M059J (cell line): ENCODE measurements at places on chromosomes 6 and 20. TPM values are rescaled to one million over a fixed set of nuclear protein-coding genes. Genes with fewer than 3 reads are reported as not detected.

DNA sequence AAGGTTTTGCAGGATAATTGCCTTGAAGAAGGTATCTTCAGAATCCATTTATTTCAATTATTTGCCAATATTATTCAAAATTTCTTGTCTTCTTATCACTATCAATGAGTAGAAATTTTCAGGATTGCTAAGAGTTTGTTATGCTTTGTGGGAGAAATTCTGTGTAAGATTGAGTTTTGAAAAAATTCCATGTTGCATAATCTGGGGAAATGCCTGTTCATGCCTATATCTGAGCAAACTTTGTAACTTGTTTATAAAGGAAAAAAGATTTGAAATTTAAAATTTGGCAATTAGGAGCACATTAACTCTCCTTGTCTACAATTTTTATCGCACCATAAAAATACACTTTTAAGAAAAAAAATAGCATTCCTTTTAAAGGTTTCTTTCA is 39.8 kb upstream of the EDN1 start:
- DNase-seq, result no peak

- no peak for DNase-seq
Observed at GRCh38 chr6:20415712-20416454, 14.2 kb downstream of the E2F3 start.

KCNK16 gene
- total RNA-seq, result not detected in 2 replicates

GRCh38 chr6:44487002-44487401 is 99.5 kb downstream of the CDC5L start:
- DNase-seq, result peak; percentile 18

GRCh38 chr6:160933256-160933655 is 58.3 kb upstream of the MAP3K4 start:
- no peak for DNase-seq

- no peak for DNase-seq
Observed at GRCh38 chr6:125499535-125499934, 197.8 kb upstream of the HDDC2 start.

- DNase-seq, result peak; percentile 99
Observed at GRCh38 chr6:113995634-113996033, 24.7 kb upstream of the HDAC2 start.

- DNase-seq, result no peak
Observed at GRCh38 chr6:13091192-13091591, 237.1 kb downstream of the TBC1D7 start.

GRCh38 chr6:161673026-161673425 is 399.2 kb upstream of the AGPAT4 start:
- no peak for DNase-seq

GRCh38 chr20:31440012-31440659 is at the start of gene DEFB123:
Gene DEFB123 (plus strand): TSS chr20:31440632. CDS start chr20:31440699, 67 bp downstream.
- DNase-seq, result no peak

ULBP1 gene
- total RNA-seq, result 0.76 and 1.1 TPM in 2 replicates

GRCh38 chr6:160678744-160679401 is 14.8 kb upstream of the LPA start:
- no peak for DNase-seq

DEFB118 gene
- not detected in 2 replicates for total RNA-seq

CTCFL gene
- total RNA-seq, result not detected in 2 replicates

ADGB gene
- not detected in 2 replicates for total RNA-seq

- no peak for DNase-seq
Observed at GRCh38 chr20:50536333-50536732, 26.1 kb downstream of the PTPN1 start.

FAM217B gene
- 6.3 and 7.3 TPM in 2 replicates for total RNA-seq

AVP gene
- not detected in 2 replicates for total RNA-seq

FAM209B gene
- not detected in 2 replicates for total RNA-seq

KIAA1755 gene
- total RNA-seq, result 1.8 and 3.8 TPM in 2 replicates

- DNase-seq, result no peak
Observed at GRCh38 chr6:47075168-47075567, 33.0 kb upstream of the ADGRF1 start.

PLEKHG1 gene
- not detected in 2 replicates for total RNA-seq

- no peak for DNase-seq
Observed at GRCh38 chr20:33740189-33740588, 8.4 kb downstream of the ZNF341 start.

C6orf15 gene
- total RNA-seq, result not detected in 2 replicates

DNA sequence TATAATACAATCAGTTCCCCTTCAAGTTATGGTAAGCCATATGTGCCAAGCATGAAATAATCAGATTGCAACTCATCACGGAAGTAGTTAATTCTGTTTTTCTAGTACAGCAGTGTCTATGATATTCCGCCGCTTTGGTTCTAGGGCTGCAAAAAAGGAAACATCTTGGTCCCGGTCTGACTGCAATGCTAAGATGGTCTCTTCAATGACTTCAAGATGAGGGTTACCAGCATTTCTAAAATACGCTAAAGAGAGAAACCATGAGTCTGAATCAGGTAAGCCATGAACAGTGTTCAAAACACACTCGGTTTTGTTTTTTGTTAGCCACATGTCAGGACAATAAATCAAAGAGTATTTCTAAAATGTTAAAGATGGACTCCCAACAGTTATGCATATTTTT is 3.2 kb upstream of the ANKRD60 start:
- peak; percentile 63 for DNase-seq

DNA sequence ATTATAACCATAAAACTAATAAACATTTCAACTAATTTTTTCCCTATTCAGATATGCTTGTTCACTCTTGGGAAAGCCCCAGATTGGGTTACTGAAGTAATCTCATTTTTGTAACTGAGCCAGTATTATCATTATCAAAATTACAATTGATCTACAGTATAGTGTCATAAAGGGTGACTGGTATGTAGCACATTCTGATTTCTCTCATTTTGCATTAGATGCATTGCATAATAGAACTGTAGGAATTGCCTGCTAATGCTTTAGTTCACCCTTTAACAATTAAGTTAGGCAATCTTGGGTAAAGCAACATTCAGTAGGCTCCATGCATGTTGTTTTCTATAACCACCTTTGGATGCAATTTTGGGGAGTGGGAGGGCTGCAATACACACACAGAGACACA is 150.8 kb upstream of the FLRT3 start:
- DNase-seq, result no peak

TUBB2B gene
- total RNA-seq, result 60.1 and 127 TPM in 2 replicates

DNA sequence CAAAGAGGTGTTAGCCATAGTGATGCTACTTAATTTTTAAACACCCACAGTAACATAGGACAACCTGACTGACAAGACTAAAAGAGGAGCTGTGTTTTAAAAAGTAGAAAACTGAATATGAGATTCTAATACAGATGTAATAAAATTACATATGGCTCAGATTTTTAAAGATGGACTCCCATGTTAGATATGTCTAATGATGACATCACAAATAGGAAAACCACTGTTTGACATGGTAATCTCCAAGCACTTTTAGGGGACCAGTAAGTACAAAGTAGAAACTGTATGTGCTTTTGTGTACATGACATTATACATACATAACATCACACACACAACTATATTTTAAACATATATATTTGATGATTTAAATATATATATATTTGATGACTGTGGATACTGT is 16.8 kb downstream of the GCLC start:
- DNase-seq, result no peak

COL19A1 gene
- total RNA-seq, result not detected in 2 replicates

DNA sequence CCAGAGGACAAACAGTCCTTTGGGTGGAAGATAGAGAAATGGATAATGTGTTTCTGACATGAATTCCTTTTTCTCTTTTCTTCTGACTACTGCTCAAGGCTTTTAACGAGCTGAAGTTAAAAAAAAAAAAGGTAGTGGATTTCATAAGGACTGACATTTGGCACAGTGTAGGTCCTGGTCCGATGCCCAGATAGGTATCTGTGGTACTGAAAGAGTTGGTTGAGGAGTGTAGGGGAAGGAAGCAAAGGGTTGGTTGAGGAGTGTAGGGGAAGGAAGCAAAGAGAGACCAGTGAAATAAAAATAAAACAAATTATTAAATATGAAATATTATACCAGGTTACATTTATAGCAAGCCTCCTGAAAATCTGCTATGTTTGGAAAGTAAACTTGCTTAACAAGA is 11.8 kb downstream of the UTRN start:
- peak; percentile 41 for DNase-seq

GRCh38 chr6:33758815-33759216 is 12.1 kb upstream of the IP6K3 start:
- no peak for DNase-seq

PNISR gene
- total RNA-seq, result 19.5 and 20.1 TPM in 2 replicates

GRCh38 chr20:11000416-11000815 is 326.6 kb upstream of the JAG1 start:
- no peak for DNase-seq

EBF4 gene
- 1.1 and 1.5 TPM in 2 replicates for total RNA-seq

DNA sequence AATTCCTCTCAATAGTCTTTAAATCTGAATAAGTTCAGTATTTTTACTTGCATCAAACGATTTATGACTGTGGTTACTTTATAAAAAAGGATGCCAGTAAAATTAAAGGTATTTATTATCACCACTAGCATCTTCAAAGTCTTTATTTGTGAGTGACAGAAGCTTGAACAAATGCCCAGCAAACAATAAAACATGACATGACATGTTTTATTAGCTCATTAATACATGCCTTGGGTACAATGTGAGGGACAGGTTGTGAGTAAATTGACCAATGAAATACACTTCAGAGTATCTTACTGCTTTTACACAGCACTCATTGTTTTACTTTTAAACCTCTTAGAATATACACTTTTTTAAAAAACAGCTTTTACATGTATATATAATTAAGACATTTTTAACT is 113.4 kb upstream of the BEND3 start:
- peak; percentile 56 for DNase-seq

GRCh38 chr6:121438869-121439268 is 3.4 kb downstream of the GJA1 start:
- DNase-seq, result no peak

DNA sequence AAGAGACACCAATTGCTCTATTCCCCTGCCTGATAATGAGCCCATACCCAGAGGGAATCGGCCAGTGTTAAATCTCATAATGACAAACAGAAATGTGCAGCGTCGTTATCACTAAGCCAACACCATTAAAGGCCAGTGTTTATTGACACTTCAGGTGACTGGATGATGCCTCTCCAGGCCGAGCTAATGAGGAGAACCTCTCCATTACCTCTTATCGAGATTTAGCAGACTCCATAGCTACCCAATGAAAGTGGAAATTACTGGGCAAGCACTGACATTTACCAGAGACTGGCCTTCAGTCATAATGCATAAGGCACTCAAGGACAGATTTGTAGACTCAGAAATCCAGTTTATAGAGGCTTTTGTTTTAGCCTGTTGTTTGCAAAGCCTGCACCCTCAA is 669.5 kb downstream of the MAFB start:
- no peak for DNase-seq

DNA sequence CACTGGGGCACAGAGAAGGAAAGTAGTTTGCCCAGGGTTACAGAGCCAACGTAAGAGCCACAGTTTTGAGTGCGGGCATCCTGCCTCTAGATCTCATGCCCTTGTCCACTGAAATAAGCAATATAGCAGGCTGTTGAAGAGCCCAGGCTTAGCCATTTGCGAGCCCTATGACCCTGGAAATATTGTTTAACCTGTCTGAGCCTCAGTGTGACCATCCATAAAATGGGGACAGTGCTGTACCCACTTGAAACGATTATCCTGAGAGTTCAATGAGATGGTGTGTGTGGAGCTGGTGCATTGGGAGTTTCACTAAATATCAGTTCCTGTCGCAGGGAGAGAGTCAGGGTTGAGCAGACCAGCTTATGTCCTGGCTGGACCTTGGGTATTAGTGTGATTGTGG is 173.1 kb upstream of the KCNG1 start:
- no peak for DNase-seq

GRCh38 chr6:82693094-82693493 is 329.5 kb downstream of the TPBG start:
- DNase-seq, result no peak

DNAH8 gene
- not detected in 2 replicates for total RNA-seq

DNA sequence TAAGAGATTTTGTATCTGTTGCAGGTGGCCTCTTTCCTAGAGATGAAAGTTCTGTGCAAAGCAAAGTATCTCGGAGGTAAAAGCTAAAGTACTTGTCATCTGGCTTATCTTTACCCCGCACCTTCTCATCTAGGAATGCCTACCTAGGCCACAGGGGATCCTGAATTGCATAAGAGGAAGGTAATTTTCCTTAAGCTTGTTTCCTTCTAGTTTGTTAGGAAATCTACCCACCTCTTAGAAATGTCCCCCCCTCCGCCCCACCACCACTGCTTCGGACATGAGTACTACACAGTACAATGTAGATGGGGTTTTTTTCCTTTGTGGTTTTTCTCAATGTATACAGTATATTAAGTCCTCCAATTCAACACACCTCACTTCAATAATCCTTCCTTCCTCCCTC is 21.5 kb downstream of the FOXC1 start:
- no peak for DNase-seq

DNA sequence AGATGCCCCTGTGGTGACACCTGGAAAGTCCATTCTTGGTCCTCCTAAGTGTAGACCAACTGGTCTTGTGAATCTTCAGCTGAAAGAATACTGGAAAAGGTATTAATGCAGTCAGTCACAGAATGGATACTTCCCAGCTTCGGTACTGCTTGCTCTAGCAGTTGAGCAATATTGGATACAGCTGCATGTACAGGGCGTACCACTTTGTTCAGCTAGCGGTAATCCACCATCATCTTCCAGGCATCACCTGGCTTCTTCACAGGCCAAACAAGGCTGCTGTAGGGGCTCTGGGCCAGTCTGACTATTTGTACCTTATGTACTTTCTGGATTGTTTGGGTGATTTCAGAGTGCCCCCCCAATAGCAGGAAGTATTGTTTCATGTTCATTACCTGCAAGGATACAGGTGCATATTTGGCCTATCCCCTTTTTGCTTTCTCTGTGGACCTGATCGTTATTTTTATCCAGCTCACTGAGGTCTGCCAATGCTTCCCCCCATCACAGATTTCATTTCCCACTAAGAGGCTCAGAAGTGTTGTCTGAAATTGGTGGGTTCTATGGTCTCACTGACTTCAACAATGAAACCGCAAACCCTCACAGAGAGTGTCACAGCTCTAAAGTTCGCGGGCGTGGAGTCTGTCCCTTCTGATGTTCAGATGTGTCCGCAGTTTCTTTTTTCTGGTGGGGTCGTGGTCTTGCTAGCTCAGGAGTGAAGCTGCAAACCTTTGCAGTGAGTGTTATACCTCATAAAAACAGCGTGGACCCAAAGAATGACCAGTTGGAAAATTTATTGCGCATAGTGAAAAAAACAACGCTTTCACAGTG is 52.2 kb downstream of the TRIM27 start:
- DNase-seq, result no peak

DNA sequence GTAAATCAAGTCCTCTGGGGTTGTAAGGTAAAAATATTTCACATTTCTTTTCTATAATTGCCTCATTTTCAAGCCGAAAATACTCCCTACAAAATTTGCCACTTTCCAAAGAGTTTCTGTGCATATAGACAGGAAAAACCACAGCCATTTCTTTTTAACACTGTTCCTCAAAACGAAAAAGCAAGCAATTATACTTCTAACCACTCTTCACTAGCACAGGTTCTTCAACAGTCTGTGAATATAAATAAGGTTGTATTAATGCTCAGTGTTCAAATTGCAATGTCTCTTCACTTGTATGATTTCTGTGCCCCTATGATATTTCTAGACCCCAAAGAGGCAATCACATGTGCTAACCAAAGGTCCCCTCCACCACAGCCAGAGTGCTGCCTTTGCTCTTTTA is 206.0 kb downstream of the SIM1 start:
- no peak for DNase-seq

GRCh38 chr6:31814677-31815024 is 432 bp downstream of the HSPA1L start:
- peak; percentile 100 for DNase-seq

GRCh38 chr6:599576-600448 is 57.1 kb downstream of the HUS1B start:
- no peak for DNase-seq

GRCh38 chr6:139542351-139542750 is 167.9 kb upstream of the CITED2 start:
- DNase-seq, result no peak

GRCh38 chr6:11675601-11676000 is 103.0 kb downstream of the ADTRP start:
- DNase-seq, result peak; percentile 65

METTL24 gene
- not detected in 2 replicates for total RNA-seq
